ENCODE measurements at places on chromosomes 11 and 22. TPM values are rescaled to one million over a fixed set of nuclear protein-coding genes. Genes with fewer than 3 reads are reported as not detected.

The PCSK7 gene
- total RNA-seq, result 139 TPM

The UBQLN3 gene
- not detected for total RNA-seq

The APOL6 gene
- total RNA-seq, result 56.0 TPM

The CD3D gene
- total RNA-seq, result 245 TPM

The LYVE1 gene
- total RNA-seq, result not detected

The PACS1 gene
- 114 TPM for total RNA-seq

The GSTT2 gene
- not detected for total RNA-seq

The IPO7 gene
- 125 TPM for total RNA-seq

Data from activated T-cell treated with anti-CD3 and anti-CD28 coated beads, Interleukin-2, amount 50 U/mL, for 72 hours (primary cell).